ENCODE measurements at places on chromosomes 5 and 9.

DNA sequence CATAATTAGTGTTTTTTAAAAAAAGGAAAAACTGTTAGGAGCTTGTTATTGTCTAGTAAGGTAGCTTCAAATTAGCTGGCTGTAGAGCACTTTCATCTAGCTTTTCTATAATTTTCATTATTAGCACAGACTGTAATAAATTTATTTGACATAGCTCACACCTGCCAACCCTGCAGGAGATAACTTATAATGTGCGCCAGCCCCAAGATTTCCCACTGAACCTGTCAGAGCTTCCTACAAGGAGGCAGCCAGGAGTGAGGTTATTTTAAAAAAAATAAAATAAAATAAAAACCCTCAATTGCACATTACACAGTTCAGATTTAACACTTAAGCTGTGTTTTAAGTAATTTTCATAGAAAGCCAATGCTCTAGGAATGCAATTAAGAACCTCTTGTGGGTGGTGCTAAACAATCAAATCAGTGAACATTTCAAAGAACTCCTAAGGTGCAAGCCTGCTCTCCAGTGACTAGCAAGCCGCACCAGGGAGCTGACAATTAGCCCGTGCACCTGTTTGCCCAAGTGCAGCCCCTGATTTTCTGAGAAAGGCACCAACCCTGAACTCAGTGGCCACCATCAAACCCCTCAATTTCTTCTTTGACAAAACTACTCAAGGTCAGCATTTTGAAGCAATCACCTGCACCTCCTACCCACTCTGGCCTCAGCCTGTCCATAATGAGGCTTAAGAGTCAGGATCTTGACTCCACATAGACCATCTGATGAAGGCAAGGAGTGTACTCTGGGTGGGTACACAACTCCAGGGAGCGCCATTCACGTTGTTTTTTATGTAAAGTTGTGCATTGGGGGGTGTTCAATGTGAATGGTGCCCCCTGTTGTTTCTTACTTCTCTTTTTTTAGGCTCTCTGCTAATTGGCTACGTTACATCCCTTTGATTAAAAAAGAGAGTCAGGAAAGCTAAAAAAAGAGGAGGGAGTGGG, 385.3 kb upstream of the WWC1 start:
- no peak for DNase-seq

- no peak for DNase-seq
Observed at GRCh38 chr5:56612759-56613158, 202.6 kb upstream of the MAP3K1 start.

DNA sequence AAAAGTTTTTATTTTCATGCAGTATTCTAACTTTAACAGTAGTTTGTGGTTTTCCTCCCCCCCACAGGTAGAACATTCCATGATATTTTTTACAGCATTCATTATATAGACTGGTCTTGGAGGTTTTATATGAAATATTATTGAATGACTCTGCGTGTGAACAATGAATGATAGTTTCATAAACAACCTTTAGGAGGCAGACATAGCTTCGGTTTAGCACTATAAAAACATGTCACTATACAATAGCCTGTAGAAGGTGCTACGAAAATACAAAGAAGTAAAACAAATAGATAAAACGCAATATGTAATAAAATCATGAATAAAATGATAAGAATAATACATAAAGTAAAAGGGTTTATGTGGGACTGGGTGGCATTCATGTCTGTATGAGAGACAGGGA, 8.5 kb downstream of the KLF4 start:
- no peak for DNase-seq

GRCh38 chr9:92610470-92611420, 59.2 kb downstream of the IPPK start:
- no peak for DNase-seq

DNA sequence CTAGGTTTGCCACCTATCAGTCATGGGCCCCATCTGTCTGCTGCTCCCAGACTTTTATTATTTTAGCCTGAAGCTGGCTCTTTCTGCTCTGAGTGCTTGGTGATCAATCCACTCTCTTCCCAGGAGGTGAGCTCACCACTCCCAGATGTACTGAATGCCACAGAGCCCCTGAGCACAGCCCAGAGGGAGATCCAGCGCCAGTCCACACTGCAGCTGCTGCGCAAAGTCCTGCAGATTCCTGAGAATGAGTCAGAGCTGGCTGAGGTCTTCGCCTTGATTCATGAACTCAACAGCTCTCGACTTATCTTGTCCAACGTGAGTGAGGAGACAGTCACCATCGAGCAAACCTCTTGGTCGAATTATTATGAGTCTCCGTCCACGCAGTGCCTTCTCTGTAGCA, 36.0 kb downstream of the HMGXB3 start:
- DNase-seq, result no peak

DNA sequence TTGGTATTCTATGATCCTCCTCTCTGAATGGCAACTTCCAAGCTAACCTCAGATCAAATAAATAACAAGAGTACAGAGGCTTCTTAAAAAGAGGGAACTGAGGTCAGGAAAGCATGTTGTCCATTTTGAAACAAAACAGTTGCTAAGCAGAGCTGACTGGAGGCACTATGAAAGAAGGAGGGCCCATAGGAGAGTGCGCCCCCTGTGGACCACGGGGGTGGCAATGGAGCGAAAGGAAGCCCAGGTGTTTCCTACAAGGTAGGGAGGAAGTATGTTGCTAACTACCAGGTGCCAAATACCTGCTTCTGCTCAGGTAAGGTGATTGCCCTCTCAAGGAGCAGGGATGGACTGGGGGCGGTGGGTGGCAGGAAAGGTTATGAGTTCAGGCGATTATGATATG, 101.8 kb upstream of the MAST4 start:
- peak; percentile 11 for DNase-seq

DNA sequence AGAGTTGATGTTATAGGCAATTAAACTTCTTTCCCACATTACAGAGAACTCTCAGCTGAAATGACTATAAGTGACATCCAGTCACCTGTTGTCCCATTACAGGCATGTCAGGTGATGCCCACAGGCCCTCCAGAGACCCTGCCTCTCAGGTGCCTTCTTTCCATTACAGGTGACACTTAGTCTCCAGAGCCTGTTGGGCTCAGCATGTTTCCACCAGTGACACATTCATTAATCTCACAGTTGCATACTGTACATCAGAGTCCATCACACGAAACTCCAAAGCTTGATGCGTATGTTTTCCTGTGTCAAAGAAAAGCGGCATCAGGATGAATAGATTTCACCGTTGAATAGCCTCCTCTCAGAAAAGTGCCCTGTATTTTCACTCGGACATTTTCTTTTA, 14.6 kb downstream of the PRUNE2 start:
- no peak for DNase-seq

- DNase-seq, result no peak
Observed at GRCh38 chr9:120869726-120870125, 7.3 kb downstream of the PHF19 start.

- DNase-seq, result no peak
Observed at GRCh38 chr5:96330530-96331140, 102.4 kb downstream of the PCSK1 start.

DNA sequence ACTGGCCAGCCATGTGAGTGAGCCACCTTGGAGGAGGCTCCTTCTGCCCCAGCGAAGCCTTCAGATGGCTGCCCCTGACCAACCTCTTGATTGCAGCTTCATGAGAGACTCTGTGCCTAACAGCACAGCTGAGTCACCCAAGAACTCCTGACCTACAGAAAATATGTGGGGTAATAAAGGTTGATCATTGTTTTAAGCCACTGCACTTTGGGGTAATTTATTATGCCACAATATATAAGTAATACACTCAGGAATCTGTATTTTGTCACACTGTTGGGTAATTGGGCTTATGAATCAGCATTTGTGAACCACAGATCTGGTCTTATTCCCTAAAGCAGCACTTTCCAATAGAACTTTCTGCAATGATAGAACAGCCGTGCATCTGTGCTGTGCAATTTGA, 24.4 kb upstream of the VDAC1 start:
- no peak for DNase-seq

DNA sequence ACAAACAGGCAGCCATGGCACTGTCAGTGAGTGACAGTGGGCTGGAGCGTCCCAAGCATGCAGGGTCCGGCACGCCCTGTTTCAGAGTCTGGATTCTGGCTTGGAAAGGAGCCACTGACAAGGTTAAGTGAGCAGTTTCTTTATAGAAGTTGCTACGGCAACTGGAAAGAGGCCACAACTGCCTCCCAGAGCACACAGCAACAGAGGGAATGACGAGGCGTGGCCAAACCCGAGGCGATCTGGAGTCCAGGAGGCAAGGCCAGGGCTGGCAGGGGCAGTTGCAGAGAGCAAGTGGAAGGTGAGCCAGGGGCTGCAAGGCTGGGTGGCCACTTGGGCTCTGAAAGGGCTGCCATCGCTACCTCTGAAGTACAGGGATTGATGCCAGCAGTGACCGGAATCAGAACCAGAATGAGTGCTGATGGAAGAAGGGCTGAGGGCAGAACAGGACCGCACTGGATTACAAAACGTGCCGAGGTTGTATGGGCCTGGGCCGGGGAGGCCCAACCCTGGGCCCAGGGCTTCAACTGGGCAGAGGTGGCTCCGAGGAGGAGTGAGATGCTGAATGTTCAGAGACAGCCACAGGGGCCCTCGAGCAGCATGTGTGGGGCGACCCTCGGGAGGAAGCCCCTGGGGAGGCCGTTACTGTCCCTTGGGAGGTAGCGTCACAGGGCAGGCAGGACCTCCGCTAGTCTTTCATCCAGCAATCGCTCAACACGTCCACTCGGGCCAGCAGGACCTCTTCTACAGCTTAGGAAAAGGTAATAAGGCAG, 4.6 kb downstream of the MRPL41 start:
- no peak for DNase-seq

- DNase-seq, result no peak
Observed at GRCh38 chr5:9547122-9547947, 1.5 kb upstream of the SEMA5A start.

GRCh38 chr5:122442938-122443337, 130.9 kb downstream of the SNCAIP start:
- DNase-seq, result peak; percentile 14

DNA sequence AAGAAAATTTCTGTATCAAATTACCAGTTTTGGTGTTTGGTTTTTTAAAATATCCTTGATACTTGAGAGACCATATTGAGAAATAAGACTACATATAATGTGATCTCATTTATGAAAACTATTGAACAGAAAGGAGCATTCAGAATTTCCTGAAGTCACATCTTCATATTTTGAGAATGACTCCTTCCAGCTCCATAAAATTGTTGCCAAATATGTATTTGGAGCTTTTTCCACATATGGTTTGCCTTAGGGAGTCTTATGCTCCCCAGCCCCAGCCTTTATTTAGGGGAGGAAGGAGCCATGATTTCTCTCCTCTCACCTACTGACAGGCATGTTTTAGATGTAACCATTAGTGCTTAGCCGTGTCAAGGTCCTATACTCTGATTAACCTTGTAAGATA, 51.1 kb downstream of the GCNT1 start:
- DNase-seq, result no peak

- DNase-seq, result no peak
Observed at GRCh38 chr9:107447081-107447480, 42.5 kb downstream of the KLF4 start.

DNA sequence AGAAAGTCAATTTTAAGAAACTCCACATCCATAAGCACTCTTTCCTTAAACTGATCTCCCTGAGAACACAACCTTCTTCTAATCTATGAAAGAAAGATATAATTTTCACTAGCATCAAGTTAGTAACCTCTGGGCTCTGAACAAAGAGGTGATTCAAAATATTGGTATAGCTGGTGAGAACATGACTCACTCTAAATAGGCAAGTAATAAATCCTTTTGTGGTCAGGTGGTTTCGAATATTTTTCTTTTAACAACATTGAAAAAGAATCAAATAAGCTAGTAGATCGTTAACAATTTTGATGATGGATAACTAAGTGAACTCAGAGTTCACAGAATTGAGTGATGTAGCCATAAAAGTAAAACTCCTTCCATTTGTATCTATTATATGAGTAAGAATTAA, 150.6 kb upstream of the IQGAP2 start:
- DNase-seq, result no peak

DNA sequence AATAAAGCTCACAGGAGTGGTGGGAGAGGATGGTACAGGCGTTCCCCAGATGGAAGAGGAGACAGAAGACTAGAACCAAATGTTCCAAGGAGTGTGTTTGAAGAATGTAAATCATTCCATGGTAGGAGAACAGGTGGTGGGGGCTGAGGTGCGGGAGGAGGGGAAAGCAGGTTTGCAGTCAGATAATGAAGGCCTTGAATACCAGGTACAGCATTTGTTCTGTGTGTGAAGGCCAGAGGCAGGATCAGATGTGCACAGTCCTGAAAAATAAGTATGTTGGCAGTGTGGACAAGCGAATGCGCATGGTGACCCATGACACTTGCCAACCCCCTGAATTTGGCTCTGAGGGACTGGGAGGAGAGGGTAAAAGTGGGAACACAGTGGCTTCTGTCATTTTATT, 59.9 kb upstream of the ALDH1B1 start:
- DNase-seq, result no peak
